Endothelial cell (in vitro differentiated cells): ENCODE measurements at places on chromosomes 4 and X. TPM values are rescaled to one million over a fixed set of nuclear protein-coding genes. Genes with fewer than 3 reads are reported as not detected.

Gene DGKK
- 0.49 TPM for total RNA-seq

Gene EBP
- total RNA-seq = 66.0 TPM

- H3K27ac ChIP-seq = no peak overlapping the region
- H3K4me1 ChIP-seq = peaks cover 32% of the 10 kb centered on the region
- peaks cover 6% of the 10 kb centered on the region for H3K27me3 ChIP-seq
- no peak for DNase-seq
- peaks cover 32% of the 10 kb centered on the region for H3K36me3 ChIP-seq
Observed at GRCh38 chrX:68710870-68711576, 63.6 kb downstream of the STARD8 start.

Gene NFXL1
- 20.0 TPM for total RNA-seq

- no peaks in the 10 kb centered on the region for H3K36me3 ChIP-seq
- no peak overlapping the region for H3K27ac ChIP-seq
- no peak overlapping the region for H3K4me3 ChIP-seq
- H3K27me3 ChIP-seq = no peaks in the 10 kb centered on the region
Observed at GRCh38 chrX:99698451-99698850, 711.6 kb downstream of the PCDH19 start.

DNA sequence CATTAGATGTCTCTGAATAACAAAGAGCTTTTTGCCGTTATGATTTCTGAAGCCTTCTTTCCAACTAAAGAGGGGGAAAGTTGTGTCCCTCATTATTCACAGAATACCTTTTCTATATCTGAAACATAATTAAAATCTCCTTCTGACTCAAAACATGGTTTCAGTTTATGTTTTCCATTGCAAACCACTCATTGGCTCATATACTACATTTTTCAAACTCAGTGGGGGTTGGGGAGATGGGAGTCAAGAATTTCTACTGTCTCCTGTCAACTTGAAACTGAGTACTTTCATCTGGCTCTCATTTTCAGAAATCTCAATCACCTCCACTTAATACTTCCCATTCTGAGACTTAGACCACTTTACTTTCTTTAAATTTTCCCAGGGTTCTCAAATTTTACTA lies 1839.5 kb upstream of the PCDH10 start:
- H3K4me3 ChIP-seq = no peak overlapping the region
- H3K36me3 ChIP-seq = no peaks in the 10 kb centered on the region
- DNase-seq = no peak

Gene AMBN
- not detected for total RNA-seq

DNA sequence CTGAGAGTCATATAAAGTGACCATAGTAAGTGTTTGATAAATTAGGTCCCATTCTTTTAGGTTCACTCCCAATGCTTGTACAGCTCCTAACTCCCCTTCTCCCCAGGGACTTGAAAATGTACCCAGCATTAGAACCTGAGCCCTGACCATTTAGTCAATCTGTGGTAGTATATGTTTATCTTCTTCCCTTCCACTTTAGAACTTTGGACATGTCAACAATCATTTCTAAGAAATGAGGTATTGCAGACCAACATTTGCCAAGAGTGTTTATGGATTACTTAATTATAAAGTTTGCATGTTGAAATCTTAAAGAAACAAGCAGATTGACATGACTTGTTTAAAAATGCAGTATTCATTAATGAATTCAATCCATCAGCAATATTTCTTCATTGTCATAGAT lies 26.0 kb downstream of the AFM start:
- no peak overlapping the region for H3K4me3 ChIP-seq
- no peak overlapping the region for H3K27ac ChIP-seq
- DNase-seq = no peak
- no peaks in the 10 kb centered on the region for H3K36me3 ChIP-seq
- peaks cover under 1% of the 10 kb centered on the region for H3K4me1 ChIP-seq

- H3K4me3 ChIP-seq = no peak overlapping the region
- no peak for DNase-seq
- peaks cover 10% of the 10 kb centered on the region for H3K36me3 ChIP-seq
- no peaks in the 10 kb centered on the region for H3K4me1 ChIP-seq
- no peak overlapping the region for H3K27ac ChIP-seq
Observed at GRCh38 chr4:73281396-73281795, 22.8 kb upstream of the ANKRD17 start.

DNA sequence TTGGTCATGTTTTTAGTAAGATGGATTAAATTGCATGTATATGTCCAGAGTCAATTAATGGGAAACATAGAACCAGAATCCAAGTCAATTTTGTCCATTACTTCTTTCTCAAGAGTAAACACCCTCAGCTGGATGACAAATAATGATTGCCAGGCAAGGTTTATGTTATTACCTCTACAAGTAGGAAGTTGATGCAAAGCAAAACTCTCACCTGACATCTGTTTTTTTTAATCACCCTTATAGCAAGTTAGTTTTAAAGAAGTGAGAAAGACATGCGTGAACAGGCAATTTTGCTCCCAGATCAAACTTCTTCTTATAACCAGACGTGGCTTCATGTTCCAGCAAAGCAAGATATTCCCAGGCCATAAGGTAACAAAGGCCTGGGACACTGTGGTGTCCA lies 348.5 kb upstream of the FTHL17 start:
- no peak overlapping the region for H3K27ac ChIP-seq
- DNase-seq = no peak
- no peaks in the 10 kb centered on the region for H3K27me3 ChIP-seq
- H3K4me1 ChIP-seq = peaks cover 1% of the 10 kb centered on the region

DNA sequence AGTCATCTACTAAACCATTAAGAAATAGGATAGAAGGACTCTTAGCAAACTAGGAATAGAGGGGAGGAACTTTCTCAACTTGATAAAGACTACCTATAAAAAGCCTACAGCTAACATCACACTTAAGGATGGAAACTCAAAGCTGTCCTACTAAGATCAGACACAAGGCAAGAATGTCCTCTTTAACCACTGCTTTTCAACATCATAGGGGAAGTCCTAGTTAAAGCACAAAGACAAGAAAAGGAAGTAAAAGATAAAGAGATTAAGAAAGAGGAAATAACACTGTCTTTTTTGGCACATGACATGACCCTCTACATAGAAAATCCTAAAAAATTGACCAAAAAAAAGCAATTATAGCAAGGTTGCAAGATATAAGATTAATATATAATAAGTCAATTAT lies 136.6 kb downstream of the FBXW7 start:
- no peak overlapping the region for H3K4me3 ChIP-seq
- H3K36me3 ChIP-seq = peaks cover 11% of the 10 kb centered on the region
- H3K4me1 ChIP-seq = peaks cover 19% of the 10 kb centered on the region
- H3K27ac ChIP-seq = peak overlapping the region; percentile 72
- DNase-seq = no peak

DNA sequence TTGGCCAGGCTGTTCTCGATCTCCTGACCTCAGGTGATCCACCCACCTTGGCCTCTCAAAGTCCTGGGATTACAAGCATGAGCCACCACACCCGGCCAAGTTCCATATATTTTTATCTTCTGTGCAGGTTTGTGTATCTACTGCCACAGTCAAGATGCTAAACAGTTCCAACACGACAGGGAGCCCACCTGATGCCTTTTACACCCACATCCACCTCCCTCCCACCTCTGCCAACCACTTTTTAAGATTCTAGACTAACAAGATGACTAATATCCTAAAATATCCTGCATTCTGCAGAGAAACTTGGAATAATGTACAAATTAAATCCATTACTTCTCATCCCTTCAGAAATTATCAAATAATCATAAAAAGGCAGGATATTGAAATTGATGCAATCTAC lies 19.3 kb upstream of the RPL34 start:
- H3K36me3 ChIP-seq = no peaks in the 10 kb centered on the region
- H3K27ac ChIP-seq = no peak overlapping the region
- H3K27me3 ChIP-seq = no peaks in the 10 kb centered on the region
- H3K4me1 ChIP-seq = no peaks in the 10 kb centered on the region
- H3K4me3 ChIP-seq = no peak overlapping the region

Gene KLHL34
- not detected for total RNA-seq

DNA sequence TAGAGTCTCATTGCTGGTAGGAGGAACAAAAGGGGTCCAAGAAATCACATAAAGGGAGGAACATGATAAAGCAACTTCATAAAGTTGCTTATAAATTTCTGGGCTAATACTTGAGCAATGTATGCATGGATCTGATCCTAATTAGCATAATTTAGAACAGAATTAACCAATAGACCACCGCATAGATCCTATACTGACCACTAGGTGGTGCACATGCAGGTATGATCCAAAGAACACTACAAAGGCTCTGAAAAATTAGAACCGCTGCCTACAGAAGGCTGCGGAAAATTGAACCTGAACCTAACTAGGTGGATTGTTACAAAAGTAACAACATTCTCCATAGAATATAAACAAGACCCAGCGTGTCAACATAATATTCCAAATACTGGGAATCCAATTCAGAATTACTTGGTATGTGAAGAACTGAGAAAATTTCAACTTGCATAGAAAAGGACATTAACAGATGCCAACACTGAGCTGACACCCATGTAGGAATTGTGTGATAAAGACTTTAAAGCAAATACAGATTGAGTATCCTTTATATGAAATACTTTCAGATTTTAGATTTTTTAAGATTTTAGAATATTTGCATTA lies 23.3 kb downstream of the BRCC3 start:
- H3K4me1 ChIP-seq = peaks cover 5% of the 10 kb centered on the region
- H3K4me3 ChIP-seq = no peak overlapping the region
- no peak overlapping the region for H3K27ac ChIP-seq
- peak; percentile 5 for DNase-seq

Gene TMEM35A
- total RNA-seq = 2.6 TPM

GRCh38 chr4:37999000-37999716 lies 39.0 kb downstream of the PTTG2 start:
- H3K27me3 ChIP-seq = peaks cover 1% of the 10 kb centered on the region
- H3K4me1 ChIP-seq = peaks cover 6% of the 10 kb centered on the region
- H3K4me3 ChIP-seq = no peak overlapping the region
- no peak overlapping the region for H3K27ac ChIP-seq
- no peaks in the 10 kb centered on the region for H3K36me3 ChIP-seq

DNA sequence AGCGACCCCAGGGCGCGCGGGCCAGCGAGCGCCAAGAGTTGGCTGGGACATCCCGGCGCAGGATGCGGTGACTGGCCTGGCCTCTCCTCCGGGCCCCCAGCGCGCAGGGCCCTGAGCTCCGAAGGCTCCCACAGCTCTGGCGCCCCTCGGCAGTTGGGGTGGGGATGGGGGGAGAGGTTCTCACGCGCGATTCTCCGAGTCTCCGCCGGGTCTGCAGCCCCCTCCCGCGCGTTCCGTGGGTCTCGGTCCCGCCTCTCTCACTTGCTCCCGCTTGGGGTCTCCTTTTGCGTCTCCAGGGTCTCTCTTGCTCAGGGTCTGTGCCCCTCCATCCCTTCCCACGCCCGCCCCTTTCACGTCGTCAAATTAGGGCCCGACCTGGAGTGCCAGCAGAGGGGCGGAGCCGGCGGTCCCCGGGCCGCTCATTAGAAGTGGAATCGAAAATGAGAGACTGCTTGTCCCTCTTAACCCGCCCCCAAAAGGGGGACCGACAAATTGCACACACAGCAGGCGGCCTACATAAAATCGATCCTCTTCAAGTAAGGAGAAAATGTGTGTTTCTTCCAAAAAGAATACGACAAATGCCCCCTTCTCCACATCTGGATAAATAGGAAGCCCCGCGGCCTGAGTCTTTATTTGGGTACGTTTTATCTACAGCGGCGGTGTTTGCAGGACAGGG lies 877 bp upstream of the NKX1-1 start:
- no peak for DNase-seq
- H3K27me3 ChIP-seq = peaks cover 15% of the 10 kb centered on the region
- no peak overlapping the region for H3K4me3 ChIP-seq
- H3K36me3 ChIP-seq = no peaks in the 10 kb centered on the region
- H3K4me1 ChIP-seq = peaks cover 3% of the 10 kb centered on the region
- H3K27ac ChIP-seq = no peak overlapping the region

GRCh38 chrX:19775830-19776485 lies 111.4 kb downstream of the SH3KBP1 start:
- H3K4me1 ChIP-seq = peaks cover 26% of the 10 kb centered on the region
- H3K36me3 ChIP-seq = no peaks in the 10 kb centered on the region
- H3K4me3 ChIP-seq = no peak overlapping the region
- no peaks in the 10 kb centered on the region for H3K27me3 ChIP-seq

DNA sequence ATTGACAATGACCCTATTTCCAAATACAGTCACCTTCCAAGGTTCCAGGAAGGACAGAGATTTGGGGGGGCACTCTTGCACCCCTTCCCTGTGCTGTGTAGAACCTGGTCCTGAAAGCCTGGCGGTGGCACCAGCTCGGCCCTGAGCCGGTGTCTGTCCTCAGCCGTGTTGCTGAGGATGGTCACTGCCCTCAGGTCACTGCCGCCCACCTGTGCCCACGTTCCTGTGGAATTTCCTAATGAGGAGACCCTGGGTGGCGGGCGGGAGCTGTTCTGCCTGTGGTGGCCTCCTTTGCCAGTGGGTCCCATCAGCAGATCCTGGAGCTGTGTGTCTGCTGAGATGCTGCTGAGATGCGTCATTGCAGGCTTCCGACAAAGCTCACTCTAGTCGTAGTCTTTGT lies 32.9 kb downstream of the NELFA start:
- no peak overlapping the region for H3K27ac ChIP-seq
- DNase-seq = no peak
- peak overlapping the region; percentile 48 for H3K4me3 ChIP-seq
- H3K36me3 ChIP-seq = peaks cover 25% of the 10 kb centered on the region
- peaks cover 10% of the 10 kb centered on the region for H3K27me3 ChIP-seq

DNA sequence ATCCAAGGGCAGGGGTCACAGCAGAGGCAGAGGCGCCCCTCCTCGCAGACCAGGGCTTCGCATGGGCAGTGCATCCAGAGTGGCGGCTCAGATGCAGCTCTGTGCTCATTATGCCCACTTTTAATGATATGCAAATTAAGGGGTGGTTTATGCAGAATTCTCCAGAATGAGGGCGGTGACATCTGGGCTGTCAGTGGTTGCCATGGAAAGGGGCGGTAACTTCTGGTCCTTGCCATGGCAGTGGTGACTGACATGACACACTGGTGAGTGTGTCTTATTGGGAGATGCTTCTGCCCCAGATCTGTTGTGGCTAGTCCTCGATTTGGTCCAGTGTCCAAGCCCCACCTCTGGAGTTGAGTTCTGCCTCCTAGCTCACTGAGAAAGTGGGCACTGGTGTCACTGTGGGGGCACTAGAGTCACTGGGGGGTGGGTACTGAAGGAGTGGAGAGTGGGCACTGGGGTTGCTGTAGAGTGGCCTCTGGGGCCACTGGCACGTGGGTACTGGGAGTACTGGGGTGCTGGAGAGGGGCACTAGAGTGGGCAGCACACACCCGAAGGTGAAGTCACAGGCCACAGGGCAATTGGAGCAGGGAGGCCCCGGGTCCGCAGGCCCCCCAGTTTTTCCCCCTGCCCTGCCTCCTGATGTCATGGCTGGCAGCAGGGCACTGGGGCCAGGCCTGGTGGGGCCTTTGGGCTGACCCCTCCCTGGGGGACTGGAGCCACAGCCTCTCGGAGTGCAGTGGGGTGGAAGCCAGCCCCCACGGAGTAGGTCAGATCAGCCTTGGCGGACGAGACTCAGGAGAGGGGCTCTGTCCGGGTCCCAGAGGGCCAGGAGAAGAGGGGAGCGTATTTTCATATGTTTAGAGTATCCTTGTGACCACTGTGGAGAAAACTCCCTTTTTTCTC lies 98.6 kb upstream of the NKX1-1 start:
- no peaks in the 10 kb centered on the region for H3K36me3 ChIP-seq
- H3K4me1 ChIP-seq = no peaks in the 10 kb centered on the region
- no peak overlapping the region for H3K4me3 ChIP-seq
- peaks cover 2% of the 10 kb centered on the region for H3K27me3 ChIP-seq
- no peak for DNase-seq
